ENCODE measurements at places on chromosomes 7 and 10.

DNA sequence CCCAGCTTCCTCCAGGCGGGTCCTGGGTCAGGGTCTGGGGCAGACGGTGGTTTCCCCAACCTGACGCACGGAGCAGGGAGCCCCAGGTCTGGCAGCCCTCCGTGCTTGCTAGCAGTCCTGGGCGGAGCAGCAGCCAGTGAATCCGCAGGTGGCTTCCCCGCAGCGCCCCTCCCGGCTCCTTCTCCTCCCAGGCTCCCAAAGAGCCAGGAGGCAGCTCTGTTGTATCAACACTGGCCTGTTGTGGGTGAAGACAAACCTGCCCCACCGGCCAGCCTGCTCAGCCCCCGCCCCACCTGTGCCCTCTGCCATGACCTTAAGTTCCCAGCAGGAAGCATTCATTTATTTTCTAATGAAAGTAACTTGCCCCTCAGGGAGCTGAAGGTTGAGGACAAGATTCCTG lies 24.0 kb upstream of the TMEM213 start:
- H3K27ac ChIP-seq, result no peak overlapping the region
- peaks cover 1% of the 10 kb centered on the region for H3K4me1 ChIP-seq
- H3K27me3 ChIP-seq, result peaks cover 10% of the 10 kb centered on the region
- H3K4me3 ChIP-seq, result no peak overlapping the region
- H3K36me3 ChIP-seq, result no peaks in the 10 kb centered on the region
- no peak for DNase-seq

DNA sequence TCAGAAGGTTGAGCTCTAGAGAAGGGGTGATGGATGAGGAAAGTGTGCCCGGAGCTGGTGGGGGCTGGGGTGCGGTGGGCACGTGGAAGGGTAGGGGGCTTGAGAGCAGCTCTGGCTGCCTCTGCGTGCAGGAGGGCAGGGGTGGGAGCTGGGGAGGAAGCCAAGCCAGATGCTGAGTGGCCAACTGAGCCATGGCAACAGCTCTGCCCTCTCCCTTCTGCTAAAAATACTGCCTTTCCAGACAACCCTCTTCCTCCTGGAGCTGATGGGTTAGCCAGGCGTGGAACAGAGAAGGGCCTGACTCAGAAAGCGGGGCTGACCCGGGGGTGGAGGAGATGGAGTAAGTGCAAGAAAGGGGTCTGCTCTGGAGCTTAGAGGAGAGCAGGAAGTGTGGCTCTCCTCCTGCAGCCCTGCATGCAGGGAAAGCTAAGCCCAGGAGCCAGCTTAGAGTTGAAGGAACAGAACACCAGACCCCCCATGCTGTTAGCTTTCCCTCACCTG lies 114.6 kb upstream of the AGK start:
- H3K4me3 ChIP-seq, result no peak overlapping the region
- no peaks in the 10 kb centered on the region for H3K4me1 ChIP-seq
- H3K36me3 ChIP-seq, result no peaks in the 10 kb centered on the region
- H3K27ac ChIP-seq, result no peak overlapping the region
- peaks cover 20% of the 10 kb centered on the region for H3K27me3 ChIP-seq

GRCh38 chr7:150954986-150955518 lies 23.1 kb downstream of the KCNH2 start:
- DNase-seq, result no peak
- H3K27me3 ChIP-seq, result peaks cover 34% of the 10 kb centered on the region
- H3K4me1 ChIP-seq, result peaks cover 1% of the 10 kb centered on the region
- no peak overlapping the region for H3K4me3 ChIP-seq

DNA sequence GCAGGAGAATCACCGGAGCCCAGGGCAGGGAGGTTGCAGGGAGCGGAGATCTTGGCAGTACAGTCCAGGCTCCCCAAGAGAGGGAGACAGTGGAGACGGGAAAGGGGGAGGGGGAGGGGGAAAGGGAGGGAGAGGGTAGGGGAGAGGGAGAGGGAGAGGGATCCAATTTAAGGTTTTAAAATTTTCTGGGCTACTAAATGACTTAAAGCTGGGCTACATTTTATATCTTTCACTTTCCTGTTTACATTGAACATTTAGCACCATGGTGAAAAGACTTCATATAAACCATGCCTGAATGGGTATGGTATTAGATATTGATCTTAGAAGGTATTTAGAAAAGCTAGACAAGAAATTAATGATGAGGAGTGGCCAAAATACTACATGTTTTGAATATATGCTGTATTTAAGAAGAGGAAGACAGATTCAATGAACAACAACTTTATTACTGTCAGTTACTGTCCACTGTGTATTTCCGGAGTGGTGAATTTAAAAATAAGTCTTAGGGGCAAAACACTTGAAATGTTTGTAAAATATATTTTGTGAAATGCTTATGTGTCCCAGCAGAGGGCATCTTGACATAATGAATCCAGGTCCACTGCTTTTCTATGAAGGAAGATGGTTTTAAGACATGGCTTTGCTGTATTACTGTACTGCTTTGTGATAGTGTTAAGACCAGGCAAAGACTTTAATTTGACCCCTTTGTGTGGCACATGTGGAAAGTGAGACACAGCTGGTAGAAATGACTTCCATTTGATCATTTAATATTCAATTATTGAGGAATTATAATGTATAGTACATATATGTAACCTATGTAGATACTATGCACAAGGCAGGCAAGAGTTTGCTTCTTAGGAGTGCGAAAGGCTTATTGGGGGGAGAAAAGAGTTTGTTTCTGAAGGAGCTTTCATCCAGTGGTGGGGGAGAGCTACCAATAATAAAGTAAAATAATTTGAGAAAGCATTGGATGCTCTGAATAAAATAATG lies 52.8 kb downstream of the NRF1 start:
- DNase-seq, result no peak
- no peak overlapping the region for H3K4me3 ChIP-seq
- no peaks in the 10 kb centered on the region for H3K4me1 ChIP-seq
- H3K36me3 ChIP-seq, result peaks cover 40% of the 10 kb centered on the region

GRCh38 chr10:48399551-48399950 lies 93.1 kb downstream of the MAPK8 start:
- no peak for DNase-seq
- H3K27me3 ChIP-seq, result no peaks in the 10 kb centered on the region
- no peak overlapping the region for H3K4me3 ChIP-seq
- H3K4me1 ChIP-seq, result peaks cover 17% of the 10 kb centered on the region
- H3K36me3 ChIP-seq, result no peaks in the 10 kb centered on the region

GRCh38 chr7:6558837-6559236 lies 7.6 kb upstream of the GRID2IP start:
- DNase-seq, result no peak
- no peaks in the 10 kb centered on the region for H3K27me3 ChIP-seq
- H3K4me1 ChIP-seq, result peaks cover 6% of the 10 kb centered on the region

DNA sequence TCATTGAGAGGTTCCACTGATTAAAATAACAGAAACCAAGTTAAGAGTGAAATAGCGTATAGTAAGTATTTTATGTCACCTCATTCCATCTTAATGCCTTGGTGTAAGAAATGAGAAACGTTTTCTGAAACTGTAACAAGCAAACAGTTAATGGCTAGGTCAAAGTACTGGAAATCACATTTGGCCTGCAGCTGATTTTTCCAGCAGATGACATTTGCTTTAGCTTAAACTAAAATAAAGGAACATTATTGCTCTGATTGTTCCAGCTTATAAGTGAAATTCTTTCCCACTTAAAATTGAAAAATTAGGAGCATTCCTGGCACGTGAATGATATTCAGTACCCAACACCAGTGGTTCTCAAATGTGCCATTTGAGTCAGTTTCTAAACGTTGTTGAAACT lies 213.6 kb upstream of the DPP6 start:
- no peak for DNase-seq
- H3K36me3 ChIP-seq, result no peaks in the 10 kb centered on the region
- H3K27ac ChIP-seq, result no peak overlapping the region
- no peaks in the 10 kb centered on the region for H3K4me1 ChIP-seq
- H3K4me3 ChIP-seq, result no peak overlapping the region

- no peak overlapping the region for H3K4me3 ChIP-seq
- peaks cover 8% of the 10 kb centered on the region for H3K36me3 ChIP-seq
- no peak overlapping the region for H3K27ac ChIP-seq
- DNase-seq, result peak; percentile 51
These were observed 13.6 kb upstream of the BPGM start for GRCh38 chr7:134632937-134633540.

- no peak overlapping the region for H3K4me3 ChIP-seq
- no peak overlapping the region for H3K27ac ChIP-seq
- DNase-seq, result no peak
These were observed 54.9 kb downstream of the JAZF1 start for GRCh38 chr7:28125431-28126409.

- no peak for DNase-seq
- no peak overlapping the region for H3K4me3 ChIP-seq
- no peaks in the 10 kb centered on the region for H3K36me3 ChIP-seq
- no peak overlapping the region for H3K27ac ChIP-seq
These were observed 271.9 kb downstream of the LRMDA start for GRCh38 chr10:75703191-75703854.
